ENCODE measurements at places on chromosomes 6 and 20.

- DNase-seq: no peak
Observed at GRCh38 chr6:143701349-143702234, 23.8 kb downstream of the PHACTR2 start.

DNA sequence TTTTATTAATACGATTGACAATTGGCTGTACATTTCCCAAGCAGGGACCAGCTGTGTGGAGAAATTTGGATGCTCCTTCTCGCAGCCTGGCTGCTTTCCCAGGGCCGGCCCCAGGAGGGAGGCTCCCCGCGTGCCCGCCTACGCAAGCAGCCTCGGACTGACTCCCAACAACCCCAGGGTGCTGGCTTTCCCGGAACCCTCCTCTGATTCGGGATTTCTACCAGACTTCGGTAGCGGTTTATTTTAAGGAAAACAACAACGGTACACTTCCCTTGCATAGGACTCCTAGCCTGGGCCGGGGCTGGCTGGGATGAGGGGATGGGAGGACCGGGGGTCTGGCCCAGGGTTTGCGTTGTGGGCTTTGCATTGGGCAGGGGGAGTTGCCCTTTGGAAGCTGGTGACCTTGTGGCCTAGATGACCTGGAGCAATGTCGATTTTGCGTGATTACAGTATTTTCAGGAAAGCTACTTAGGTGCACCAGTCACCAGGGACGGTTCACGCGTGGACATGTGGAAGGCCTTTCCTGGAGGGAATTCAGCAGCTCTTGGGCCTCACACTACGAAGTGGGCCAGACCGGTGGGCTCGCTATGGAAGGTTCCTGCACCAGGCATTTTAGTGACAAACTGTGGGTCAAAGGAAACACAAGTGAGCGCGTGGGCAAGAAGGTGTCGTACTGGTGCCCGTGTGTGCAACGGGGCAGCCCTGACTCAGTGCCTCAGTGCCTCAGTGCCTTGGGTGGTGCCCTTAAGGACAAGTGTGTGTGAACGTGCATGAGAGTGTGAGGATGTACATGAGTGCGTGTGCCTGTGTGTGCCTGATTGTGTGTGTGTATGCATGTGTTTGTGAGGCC is 20.7 kb upstream of the PHACTR3 start:
- DNase-seq: no peak

GRCh38 chr6:129369737-129370136 is 340.2 kb downstream of the ARHGAP18 start:
- no peak for DNase-seq

DNA sequence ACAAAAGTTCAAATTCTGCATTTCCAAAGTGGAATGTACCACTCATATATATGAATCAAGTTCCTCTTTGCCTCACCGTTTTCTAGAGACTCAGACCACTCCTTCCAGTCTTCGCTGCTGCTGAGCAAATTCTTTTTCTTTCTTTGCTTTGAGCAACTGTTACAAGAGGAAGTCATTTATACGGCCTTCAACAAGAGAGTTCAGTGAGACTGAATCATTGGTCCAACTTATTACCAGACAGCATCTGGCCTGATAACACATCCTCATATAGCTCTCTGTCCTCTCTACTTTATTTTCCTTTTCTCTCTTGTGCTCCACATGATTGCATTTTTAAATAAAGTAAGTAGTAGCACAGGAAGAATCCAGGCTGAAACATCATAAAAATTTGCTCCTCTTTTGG is 652.7 kb downstream of the PHF3 start:
- DNase-seq: no peak

GRCh38 chr6:130129762-130130246 is 92.9 kb downstream of the SAMD3 start:
- no peak for DNase-seq

DNA sequence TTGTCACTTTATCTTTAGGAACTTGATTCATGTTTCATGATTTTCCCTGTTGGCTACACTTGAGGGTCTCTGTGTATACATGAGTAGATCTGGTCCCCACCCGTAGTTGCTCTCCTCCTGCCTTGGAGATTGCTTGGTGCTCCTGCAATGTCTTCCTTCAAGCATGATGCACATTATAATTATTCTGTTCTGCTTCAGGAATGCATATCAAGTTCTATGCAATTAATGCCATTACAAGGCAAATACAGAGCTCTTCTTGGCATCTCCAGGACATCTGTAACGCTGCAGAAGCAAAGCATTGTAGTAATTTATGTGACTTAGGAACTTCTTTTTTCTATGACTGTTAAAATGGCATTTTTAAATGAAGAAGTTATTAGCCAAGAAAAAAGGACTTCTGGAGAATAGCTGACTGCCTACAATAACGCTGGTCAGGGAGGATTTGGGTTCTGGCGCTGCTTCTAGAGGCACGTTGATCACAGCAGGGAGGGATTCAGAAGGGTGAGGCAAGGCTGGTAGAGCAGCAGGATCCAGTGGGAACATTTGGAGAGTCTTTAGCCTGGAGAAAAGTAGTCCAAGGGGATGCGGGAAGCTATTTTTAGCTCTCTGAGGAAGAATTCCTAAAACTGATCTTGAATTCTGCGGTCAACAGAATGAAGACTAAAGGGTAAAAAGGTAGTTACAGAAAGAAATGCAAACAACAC is 203.6 kb downstream of the PLCB1 start:
- DNase-seq: no peak

GRCh38 chr6:149451376-149452036 is 33.3 kb downstream of the ZC3H12D start:
- DNase-seq: no peak

DNA sequence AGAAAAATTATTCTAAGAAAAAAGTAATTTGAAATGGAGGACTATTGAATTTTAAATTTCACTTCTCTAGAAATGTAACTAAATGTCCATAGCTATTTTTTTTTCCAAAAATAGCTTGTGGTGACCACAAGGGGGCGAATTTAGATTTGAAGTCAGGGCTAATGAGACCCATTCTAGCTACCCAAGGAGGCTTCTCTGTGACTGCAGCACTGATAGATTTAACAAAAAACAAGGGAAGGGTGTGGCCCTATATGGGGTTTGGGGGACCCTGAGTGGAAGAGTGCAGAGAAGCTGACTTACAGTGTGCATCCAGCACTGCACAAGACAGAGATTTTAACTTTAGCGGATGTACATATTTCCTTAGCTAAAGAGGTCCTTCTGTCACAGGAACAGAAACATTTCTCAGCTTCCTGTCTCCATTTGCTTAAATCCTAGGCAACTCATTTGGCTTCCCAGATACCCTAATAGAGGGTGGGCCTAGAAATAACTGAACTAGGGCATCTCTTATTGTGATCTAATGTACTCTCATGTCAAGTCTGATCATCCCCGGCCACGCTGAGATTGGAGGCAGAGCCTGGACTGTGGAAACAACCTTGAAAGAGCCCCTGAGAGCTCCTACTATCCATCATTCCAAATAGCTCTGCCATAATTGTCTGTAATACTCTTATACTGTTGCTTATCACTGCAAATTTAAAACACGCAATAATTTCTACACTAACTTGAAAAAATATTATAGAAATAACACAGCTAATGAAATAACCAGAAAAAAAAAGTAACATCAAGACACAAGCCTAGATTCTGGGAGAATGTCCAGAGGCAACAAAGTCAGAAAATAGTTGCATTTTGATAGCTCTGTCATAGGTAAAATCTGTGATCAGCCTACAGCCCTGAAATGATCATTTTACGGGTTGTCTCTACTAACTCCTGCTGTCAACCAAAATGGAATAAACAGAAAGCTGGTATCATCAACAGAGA is 93.6 kb downstream of the SNAP91 start:
- no peak for DNase-seq

DNA sequence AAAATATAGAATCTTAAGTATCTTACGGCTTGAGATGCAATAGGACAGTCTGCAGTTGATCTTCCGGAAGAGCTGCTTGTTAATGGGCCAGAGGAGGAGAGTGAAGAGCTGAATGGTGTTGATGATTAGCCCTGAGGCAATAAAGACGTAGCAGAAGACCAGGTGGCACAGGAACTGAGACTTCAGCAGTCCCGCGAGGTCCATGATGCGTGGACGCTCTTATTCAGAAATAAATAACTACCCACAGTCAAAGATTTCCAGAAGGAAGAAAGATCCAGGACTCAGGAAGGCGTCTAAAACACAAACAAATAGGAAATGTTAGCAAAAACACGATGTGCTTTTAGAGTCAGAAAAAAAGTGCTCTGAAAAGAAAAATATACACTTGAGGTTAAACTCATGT is 41.9 kb downstream of the AGPAT4 start:
- DNase-seq: no peak

GRCh38 chr6:33252759-33253158 is 18.9 kb downstream of the VPS52 start:
- no peak for DNase-seq

- no peak for DNase-seq
Observed at GRCh38 chr20:17771206-17772004, 71.6 kb downstream of the BANF2 start.
